ENCODE measurements at places on chromosomes 7 and 10.

DNA sequence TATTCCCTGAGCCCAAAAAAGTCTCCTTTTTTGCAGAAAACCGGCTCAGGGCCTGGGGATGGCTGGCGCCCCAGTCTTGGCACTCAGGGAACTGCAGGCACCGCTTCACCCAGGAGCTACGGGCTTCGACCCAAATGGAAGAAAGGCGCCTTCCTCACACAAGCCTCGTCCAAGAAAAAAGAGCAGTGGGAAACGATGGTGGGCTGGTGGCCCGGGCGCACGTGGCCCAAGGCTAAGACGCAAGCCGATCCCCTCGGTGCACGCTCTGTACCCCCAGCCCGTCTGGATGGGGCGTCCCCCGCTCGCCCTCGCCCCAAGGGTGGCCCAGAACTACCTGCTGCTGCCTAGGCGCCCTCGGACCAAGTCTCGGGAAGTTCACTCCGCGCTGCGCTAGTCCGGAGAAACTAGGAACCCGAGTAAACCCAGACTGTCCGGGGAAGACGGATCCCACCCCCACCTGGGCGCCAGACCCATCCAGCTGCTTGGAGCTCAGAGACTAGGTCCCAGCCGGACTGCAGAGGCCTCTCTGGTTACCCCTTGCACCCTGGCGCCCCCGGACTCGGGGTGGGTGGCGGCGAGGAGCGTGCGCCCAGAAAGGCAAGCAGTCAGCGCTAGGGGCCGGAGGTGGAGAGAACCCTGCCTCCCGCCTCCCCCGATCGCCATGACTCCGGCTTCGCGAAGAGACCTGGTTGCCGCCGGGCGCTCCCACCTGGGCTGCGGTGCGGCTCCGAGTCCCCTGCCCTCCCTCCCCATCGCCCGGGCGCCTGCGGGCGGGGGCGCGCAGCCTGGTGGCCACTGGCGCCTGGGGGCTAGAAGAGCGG is 76.4 kb downstream of the CALN1 start:
- DNase-seq: no peak

DNA sequence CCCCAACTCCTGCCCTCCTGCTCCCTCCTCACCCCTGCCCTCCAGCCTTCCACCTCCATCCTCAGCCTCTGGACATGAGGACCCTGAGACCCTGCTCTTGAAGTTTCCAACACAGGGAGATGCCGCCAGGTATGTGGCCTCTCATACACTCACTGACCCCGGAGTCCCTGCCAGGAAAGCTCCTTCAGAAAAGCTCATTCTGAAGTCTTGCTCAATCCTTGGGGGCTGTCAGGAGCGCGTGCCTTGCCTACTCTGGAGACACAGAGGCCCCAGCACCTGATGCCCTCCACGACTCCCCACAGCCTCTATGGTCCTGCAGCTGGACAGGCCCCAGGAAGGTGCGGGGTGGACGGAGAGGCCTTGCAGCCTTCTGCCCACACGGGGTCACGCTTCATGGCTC is 11.0 kb downstream of the NUDT1 start:
- no peak for DNase-seq

DNA sequence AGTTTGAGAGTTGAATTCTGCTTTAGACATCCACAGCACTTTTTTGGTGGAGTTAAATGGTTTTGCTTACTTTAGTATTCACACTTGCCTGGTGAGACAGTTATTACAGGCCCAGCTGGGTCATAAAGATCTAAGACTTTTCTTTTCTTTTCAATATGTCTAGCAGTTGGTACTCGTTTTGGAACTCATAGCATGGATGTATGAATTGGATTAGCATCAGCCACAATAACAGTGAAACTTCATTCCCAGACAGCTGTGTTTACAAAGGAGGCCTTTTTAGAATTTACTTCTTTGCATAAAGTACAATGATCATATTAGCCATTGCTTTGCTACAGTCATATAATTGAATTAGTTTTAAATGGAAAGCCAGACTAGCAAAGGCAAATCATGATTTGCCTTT is 168.4 kb upstream of the DKK1 start:
- DNase-seq: no peak

DNA sequence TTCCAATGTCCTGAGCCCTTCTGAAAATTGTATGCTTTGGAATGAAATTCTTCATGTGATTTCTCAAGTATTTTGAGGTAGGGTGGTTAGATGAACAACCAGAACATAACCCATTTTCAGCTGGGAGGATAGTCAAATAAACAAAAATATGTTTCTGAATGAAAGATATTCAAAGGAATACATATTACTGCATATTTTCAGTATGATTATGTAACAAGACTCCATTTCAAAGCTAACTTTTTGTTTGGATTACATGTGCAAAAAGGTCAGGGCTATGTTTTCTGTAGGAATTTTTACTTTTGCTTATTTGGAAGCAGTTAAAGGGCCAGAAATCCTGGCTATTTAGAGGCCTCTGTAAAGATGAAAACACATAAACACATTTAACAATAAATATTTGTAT is 27.7 kb downstream of the CDK6 start:
- no peak for DNase-seq

DNA sequence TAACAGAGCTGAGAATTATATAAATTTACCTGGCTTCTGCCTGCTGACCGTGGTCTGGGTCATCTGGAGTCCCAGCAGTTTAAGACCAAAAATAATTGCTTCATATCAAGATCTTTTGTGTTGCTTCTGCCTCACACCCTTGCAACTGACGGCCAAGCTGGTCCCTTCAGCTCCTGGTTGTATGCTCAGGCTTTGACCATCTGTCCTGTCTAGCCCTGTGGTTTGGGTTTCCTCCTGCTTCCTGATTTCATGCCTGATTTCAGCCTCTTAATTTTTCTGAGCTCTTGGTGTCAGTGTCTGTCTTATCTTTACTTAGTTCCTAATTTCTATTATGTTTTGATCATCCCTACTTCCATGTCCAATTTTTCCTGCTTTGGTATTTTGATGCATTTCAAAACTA is 87.9 kb upstream of the PLXDC2 start:
- no peak for DNase-seq

- no peak for DNase-seq
Observed at GRCh38 chr10:66783316-66783715, 142.5 kb upstream of the LRRTM3 start.

GRCh38 chr7:47604496-47604890 is 22.6 kb upstream of the TNS3 start:
- no peak for DNase-seq

DNA sequence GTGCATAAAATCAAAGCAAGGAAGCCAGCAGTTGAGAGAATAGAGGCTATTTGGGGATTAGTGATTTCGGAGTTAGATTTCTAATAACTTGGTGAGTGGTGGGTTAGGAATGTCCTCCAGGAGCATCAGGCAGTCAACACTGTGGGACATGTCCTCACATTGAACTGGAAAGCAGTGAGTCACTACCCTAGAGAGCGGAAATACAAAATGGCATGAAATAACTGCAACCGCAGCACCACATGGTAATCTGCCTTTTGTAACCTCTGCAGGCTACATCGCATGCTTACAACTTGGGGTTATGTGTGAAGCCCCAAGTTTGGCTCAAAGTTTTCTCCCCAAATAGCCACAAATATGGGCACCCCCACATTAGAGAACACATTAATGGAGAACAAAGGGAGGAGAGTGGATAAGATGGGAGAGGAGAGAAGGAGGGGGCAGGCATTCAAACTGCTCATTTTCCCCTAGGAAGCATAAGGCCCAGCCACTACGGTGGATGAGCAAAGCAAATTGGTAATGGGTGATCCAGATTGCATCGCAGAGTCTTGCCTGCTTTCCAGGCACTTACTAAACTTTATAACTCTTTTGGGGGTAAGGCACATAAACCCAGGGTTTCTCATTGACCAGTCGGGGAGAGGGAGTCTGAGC is 22.0 kb upstream of the SLF2 start:
- DNase-seq: peak; percentile 59

- no peak for DNase-seq
Observed at GRCh38 chr7:78842068-78842467, 611.4 kb downstream of the MAGI2 start.

GRCh38 chr10:87694011-87694794 is 34.5 kb downstream of the PAPSS2 start:
- DNase-seq: no peak

- DNase-seq: no peak
Observed at GRCh38 chr10:851901-852300, 79.6 kb downstream of the LARP4B start.

DNA sequence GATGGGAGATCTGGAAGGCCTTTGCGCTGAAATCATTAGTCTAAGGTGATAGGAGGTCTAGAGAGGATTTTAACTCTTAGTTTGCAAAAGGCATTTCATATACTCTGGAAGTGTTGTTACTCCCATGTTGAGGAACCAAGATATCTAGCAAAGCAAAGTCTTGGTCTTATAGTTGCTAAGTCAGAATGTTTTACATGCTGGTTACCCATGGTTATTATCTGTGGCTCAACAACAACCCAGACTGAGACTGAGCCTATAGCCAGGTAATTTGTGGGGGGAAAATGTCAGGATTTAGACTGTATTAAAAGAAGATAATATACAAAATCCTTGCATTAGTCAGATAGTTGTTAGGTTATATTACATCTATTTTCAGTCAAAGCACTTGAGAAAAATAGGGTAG is 50.9 kb downstream of the LSMEM1 start:
- no peak for DNase-seq

- DNase-seq: no peak
Observed at GRCh38 chr7:32587411-32587948, 92.2 kb downstream of the AVL9 start.

DNA sequence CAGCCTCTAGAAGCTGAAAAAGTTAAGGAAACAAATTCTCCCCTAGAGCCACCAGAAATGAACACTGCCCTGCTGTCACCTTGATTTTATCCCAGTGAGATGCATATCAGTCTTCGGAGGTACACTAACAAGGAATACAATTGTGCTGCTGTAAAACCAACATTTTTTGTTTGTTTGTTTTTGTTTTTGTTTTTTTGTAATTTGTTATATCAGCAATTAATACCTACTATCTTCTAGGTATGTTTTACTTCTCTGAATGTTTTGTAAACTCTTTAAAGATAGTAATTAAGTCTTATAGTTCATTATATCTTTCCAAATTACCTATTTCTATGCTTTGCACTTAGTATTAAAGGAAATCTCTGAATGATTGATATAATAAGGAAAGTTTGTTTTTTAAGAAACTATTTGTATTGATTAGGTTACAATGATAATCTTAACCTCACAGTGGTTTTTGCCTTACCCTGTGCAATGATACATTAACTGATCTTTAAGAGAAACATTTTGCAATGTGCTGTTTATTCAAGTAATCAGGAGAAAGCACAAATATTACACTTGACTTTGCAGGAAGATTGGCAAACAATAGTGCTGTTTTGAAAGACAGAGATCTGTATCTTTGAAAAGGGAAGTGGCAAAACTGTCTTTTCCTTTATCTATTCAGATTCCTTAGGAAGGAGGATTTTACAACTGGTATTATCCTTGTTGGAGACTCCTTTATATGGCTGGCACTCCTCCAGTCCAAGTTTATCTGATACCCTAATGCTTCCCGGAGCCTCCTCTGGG is 11.3 kb upstream of the HGF start:
- DNase-seq: no peak

GRCh38 chr7:22833957-22834356 is 11.3 kb upstream of the TOMM7 start:
- DNase-seq: no peak

DNA sequence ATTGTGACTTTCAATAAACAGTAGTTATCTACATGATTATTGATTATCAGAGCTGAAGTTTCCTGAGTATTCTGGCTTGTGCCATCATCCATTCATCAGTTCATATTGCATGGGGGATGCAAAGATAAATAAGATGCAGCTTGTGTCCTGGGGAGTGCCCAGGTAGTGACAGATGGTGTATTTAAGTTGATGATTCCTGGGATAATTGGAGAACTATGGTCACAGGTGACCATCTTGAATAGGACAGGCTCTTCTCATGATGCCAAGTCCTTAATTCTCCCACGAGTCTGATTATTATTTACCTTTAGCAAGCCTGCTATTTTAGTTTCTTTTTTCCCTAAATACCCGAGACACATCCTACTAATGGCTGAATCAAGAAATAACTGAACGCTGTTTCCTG is 64.9 kb downstream of the PLPP4 start:
- DNase-seq: no peak

DNA sequence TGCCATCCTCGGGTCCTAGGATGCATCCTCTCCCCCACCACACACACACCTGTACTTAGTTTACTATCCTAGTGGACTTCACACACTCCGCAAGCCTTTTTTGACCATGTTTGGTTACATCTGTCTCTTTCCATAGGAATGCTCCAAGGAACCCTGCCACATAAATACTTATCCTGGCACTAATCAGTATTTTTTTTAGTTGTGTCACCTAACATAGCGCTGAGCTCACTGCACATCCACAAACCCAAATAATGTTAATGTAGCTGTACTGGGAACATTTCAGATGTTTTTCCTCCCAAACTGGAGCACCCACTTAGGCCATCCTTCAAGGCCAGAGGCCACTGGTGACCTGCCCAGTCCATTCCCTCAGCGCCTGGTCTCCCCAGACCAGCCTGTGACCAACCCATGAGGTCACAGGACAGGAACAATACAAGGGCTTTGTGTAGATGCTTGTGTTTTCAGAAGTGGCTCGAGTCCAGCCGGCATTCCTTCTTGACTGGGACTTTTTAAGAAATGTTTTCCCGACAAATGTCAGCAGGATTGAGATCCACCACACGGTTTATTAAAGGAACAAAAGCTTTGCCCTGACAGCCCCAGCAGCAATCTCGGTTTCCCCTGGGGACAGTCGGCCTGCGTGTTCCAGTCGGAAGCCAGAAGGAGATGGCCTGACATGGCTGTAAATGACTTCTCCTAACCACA is 181.4 kb downstream of the JCAD start:
- DNase-seq: no peak

GRCh38 chr7:154864523-154864891 is 138.4 kb downstream of the PAXIP1 start:
- no peak for DNase-seq

GRCh38 chr7:28135315-28135714 is 45.3 kb downstream of the JAZF1 start:
- no peak for DNase-seq

GRCh38 chr7:42232275-42232674 is 4.7 kb downstream of the GLI3 start:
- no peak for DNase-seq

- DNase-seq: no peak
Observed at GRCh38 chr7:76356823-76357222, 2.0 kb downstream of the YWHAG start.

- no peak for DNase-seq
Observed at GRCh38 chr7:75798770-75799169, 14.8 kb downstream of the CCL24 start.

DNA sequence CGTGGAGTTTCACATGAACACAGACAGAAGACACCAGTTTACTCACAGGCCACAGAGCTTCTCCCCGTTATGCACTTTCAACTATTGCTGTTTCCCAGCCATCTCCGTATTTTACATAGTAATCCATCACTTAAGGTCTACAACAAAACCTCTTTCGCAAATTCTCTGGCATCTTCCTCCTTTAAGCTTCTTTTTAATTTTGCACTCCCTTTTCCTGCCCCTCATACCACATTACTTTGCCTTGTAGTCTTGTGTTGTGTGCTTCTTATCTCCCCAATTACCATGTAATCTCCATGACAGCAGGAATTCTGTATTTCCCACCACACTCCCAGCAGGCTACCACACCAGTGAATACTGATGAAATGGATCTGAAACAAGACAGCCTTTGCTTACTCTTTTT is 87.3 kb downstream of the ODAD2 start:
- no peak for DNase-seq

GRCh38 chr10:59905731-59906416 is 482 bp downstream of the CCDC6 start:
- DNase-seq: no peak

All from T1000 (cell line).